Left lung (tissue), 14 donors: ENCODE measurements at places on chromosomes 4 and X.

GRCh38 chr4:169567916-169568315 is 44.5 kb downstream of the NEK1 start:
- H3K36me3 ChIP-seq: no peaks in the 10 kb centered on the region
- no peak for DNase-seq
- no peaks in the 10 kb centered on the region for H3K4me1 ChIP-seq
- no peak overlapping the region for H3K4me3 ChIP-seq
- H3K27ac ChIP-seq: no peak overlapping the region

DNA sequence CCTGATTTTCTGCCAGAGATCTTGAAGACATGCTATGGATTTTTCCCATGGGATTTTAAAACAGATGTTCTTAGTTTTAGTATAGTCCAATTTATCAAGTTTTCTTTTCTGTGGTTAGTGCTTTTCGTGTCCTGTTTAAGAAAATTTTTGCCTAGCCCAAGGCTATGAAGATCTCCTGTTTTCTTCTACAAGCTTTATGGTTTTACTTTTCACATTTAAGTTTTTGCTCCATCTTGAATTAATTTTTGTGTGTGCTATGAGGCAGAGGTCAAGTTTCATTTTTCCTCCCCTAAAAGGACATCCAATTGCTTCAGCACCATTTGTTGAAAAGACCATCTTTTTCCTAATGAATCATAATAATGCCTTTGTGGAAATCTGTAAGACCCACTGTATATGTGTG is 65.6 kb downstream of the POLR2B start:
- H3K4me1 ChIP-seq: peaks cover 10% of the 10 kb centered on the region
- no peak for DNase-seq
- H3K27me3 ChIP-seq: no peaks in the 10 kb centered on the region
- peak overlapping the region; percentile 69 for H3K27ac ChIP-seq
- no peak overlapping the region for H3K4me3 ChIP-seq
- H3K36me3 ChIP-seq: no peaks in the 10 kb centered on the region

GRCh38 chrX:106903291-106903824 is at the start of gene RIPPLY1:
TSS of gene RIPPLY1 (minus strand) at chrX:106903341. CDS start at chrX:106903287, 54 bp downstream.
- no peak for DNase-seq
- H3K27ac ChIP-seq: no peak within 1 kb of the TSS

- H3K36me3 ChIP-seq: no peaks in the 10 kb centered on the region
- no peak overlapping the region for H3K4me3 ChIP-seq
- H3K4me1 ChIP-seq: no peaks in the 10 kb centered on the region
- no peaks in the 10 kb centered on the region for H3K27me3 ChIP-seq
- no peak overlapping the region for H3K27ac ChIP-seq
- no peak for DNase-seq
These were observed 2.3 kb downstream of the PRRG3 start for GRCh38 chrX:151697522-151697921.

DNA sequence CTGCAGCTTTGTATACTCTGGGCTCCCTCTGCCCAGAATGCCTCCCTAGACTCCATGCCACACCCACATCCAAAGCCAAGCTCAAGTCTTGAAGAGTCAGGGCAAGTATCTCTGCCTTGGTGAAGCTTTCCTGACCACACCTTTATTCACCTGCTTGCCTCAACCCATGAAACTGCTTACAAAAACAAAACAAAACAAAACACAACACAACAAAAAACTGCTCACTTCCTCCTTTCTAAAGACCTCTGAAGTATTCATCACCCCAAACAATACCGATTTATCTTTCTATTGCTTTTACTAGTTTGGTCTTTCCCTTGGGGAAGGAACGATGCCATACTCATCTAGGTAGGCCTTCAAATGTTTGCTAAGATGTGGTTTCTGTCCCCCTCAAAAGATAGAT is 45.0 kb downstream of the TMEM165 start:
- no peak overlapping the region for H3K27ac ChIP-seq
- H3K36me3 ChIP-seq: no peaks in the 10 kb centered on the region
- no peaks in the 10 kb centered on the region for H3K4me1 ChIP-seq
- H3K4me3 ChIP-seq: no peak overlapping the region
- no peaks in the 10 kb centered on the region for H3K27me3 ChIP-seq

DNA sequence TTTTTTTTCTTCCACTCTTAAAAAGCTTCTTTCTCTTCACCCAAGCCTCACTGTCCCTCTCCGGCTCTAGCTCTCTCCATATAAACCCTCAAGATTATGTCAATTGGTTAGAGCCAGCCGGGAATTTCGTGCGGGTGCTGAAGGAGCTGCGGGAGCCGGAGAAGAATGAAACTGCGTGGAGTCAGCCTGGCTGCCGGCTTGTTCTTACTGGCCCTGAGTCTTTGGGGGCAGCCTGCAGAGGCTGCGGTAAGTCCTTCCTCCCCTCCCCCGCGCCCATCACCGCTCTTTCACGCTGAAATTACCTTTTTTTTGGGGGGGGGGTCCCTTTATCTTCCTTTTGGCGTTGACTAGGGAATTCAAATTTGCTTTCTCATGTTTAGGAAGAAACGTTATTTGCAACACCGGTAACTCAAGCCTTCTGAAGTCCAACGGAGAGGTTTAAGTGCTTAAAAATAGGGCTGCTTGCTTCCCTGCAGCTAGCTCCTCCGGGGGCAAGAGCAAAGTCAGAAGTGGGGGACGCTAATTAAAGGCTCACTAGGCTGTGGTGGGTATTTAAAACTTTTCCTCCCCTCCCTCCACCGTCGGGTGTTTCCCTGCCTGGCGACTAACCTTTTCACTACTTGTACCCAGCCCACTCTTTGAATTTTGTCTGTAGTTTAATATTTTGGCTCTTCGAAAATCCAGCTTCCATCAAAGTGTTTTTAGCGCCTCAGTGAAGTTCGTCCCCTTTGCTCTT is 491 bp downstream of the COL4A5 start:
- H3K36me3 ChIP-seq: no peaks in the 10 kb centered on the region
- no peak overlapping the region for H3K27ac ChIP-seq
- peak overlapping the region; percentile 32 for H3K4me3 ChIP-seq
- DNase-seq: no peak
- H3K27me3 ChIP-seq: peaks cover 19% of the 10 kb centered on the region

- H3K27ac ChIP-seq: no peak overlapping the region
- H3K4me3 ChIP-seq: no peak overlapping the region
- H3K36me3 ChIP-seq: no peaks in the 10 kb centered on the region
- peaks cover 20% of the 10 kb centered on the region for H3K4me1 ChIP-seq
These were observed 6.8 kb downstream of the NKX6-1 start for GRCh38 chr4:84492290-84492689.

GRCh38 chrX:42797651-42798269 is 19.8 kb upstream of the PPP1R2C start:
- DNase-seq: no peak
- no peaks in the 10 kb centered on the region for H3K4me1 ChIP-seq
- no peak overlapping the region for H3K27ac ChIP-seq
- H3K27me3 ChIP-seq: no peaks in the 10 kb centered on the region
- H3K4me3 ChIP-seq: no peak overlapping the region

DNA sequence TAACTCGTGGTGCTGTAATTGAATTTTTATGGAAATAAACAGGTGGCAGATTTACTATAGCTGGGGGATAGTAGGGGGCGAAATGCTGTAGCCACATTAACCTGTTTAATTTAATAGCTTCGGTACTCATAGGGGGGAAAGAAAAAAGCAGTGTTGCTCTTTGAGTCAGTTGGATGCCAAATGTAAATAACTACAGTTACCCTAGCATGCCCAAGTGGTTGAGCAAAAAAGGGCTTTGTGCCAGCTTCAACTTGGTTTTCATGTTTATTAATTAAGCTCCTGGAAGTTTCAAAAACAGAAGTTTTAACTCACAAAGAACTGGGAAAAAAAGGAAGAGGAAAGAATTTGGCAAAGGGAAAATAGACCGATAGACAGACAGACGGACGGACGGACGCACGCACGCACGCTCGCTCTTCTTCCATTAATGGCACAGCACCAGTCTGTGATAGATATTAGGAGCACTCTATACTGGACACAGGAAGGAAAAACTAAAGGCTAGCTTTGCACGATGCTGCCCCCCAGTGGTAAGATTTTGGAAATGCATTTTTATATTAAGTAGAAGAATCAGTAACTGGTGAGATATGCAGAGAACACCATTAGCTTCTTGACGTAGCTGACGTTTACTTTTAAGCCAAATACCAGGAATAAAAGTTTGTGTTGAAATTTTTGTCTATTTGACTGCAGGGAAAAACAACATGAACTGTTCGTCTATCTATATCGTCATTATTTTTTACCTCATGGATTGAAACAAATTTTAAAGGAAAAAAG is 151.8 kb downstream of the SLC7A11 start:
- no peaks in the 10 kb centered on the region for H3K4me1 ChIP-seq
- no peaks in the 10 kb centered on the region for H3K27me3 ChIP-seq
- no peak overlapping the region for H3K27ac ChIP-seq

- peak overlapping the region; percentile 34 for H3K27ac ChIP-seq
- no peaks in the 10 kb centered on the region for H3K36me3 ChIP-seq
- peaks cover 18% of the 10 kb centered on the region for H3K4me1 ChIP-seq
- no peak overlapping the region for H3K4me3 ChIP-seq
- H3K27me3 ChIP-seq: peaks cover 8% of the 10 kb centered on the region
- no peak for DNase-seq
These were observed 39.8 kb downstream of the HAND2 start for GRCh38 chr4:173490256-173490655.

- H3K4me1 ChIP-seq: no peaks in the 10 kb centered on the region
- no peak for DNase-seq
- H3K27me3 ChIP-seq: no peaks in the 10 kb centered on the region
- H3K36me3 ChIP-seq: no peaks in the 10 kb centered on the region
- H3K4me3 ChIP-seq: no peak overlapping the region
- no peak overlapping the region for H3K27ac ChIP-seq
These were observed 197.7 kb downstream of the SPATA18 start for GRCh38 chr4:52248820-52249219.

GRCh38 chr4:96775501-96775900 is 935.6 kb downstream of the PDHA2 start:
- no peak overlapping the region for H3K4me3 ChIP-seq
- H3K27ac ChIP-seq: no peak overlapping the region
- no peaks in the 10 kb centered on the region for H3K36me3 ChIP-seq
- no peaks in the 10 kb centered on the region for H3K27me3 ChIP-seq
- no peaks in the 10 kb centered on the region for H3K4me1 ChIP-seq

DNA sequence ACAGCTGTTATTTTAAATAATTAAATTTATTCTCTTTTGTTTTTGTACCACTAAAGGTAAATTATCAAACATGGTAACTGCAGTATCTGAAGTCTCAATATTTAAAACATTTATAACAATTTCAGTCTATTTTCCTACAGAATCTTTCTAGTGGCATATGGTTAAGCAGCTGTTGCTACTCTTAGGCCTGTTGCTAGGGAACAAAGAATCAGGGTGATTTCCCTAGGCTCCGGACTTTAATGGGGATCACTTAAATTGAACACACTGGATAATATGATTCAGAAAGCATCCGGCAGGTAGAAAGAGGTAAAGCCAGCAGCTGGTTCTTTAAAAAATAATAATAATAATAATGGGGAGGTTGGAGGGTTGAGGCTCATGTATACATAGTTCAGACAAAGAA is 17.6 kb downstream of the FBXO8 start:
- no peak for DNase-seq
- H3K27me3 ChIP-seq: no peaks in the 10 kb centered on the region
- peaks cover 9% of the 10 kb centered on the region for H3K36me3 ChIP-seq
